ENCODE measurements at places on chromosomes 11 and 22.

GRCh38 chr11:6523253-6523652 is 26.2 kb downstream of the DNHD1 start:
- DNase-seq: no peak

- DNase-seq: no peak
These were observed 23.6 kb downstream of the MTNR1B start for GRCh38 chr11:92993004-92993403.

- DNase-seq: no peak
These were observed 146.0 kb downstream of the GUCY1A2 start for GRCh38 chr11:106872246-106872645.

GRCh38 chr11:107713009-107713408 is 1.2 kb upstream of the SLN start:
- DNase-seq: no peak

- no peak for DNase-seq
These were observed 22.1 kb downstream of the GGTLC2 start for GRCh38 chr22:22666307-22667091.

DNA sequence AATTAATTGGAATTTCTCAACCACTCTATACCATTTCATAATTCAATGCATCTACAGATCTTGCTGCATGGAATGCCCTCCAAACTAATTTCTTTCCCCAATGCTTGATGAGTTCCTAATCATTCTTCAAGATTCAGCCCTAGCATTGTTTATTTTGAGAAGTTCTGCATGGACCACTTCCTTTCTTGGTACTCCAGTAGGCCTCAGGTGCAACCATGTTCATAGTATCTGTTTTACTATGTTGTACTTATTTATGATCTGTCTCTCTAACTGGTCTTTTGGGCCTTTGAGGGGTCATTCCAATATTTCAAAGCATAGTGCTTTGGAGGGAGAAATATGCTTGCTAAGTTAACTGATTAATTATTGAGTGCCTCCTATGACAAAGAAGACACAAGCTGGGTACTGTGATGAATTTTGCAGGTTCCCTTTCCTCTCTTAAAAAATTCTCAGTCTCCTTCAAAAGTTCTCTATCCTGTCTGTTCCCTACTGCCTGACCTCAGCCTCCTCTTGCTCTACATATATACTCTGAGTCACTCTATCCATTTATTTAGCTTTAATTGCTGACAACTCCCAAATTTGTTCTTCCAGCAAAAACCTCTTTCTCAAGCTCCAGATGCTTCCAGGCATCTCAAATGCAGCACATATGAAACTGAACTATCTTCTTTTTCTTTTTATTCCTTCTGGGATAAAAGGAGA is 9.5 kb downstream of the MRPL17 start:
- DNase-seq: no peak

GRCh38 chr11:12043959-12044791 is 35.7 kb upstream of the DKK3 start:
- DNase-seq: peak; percentile 64

DNA sequence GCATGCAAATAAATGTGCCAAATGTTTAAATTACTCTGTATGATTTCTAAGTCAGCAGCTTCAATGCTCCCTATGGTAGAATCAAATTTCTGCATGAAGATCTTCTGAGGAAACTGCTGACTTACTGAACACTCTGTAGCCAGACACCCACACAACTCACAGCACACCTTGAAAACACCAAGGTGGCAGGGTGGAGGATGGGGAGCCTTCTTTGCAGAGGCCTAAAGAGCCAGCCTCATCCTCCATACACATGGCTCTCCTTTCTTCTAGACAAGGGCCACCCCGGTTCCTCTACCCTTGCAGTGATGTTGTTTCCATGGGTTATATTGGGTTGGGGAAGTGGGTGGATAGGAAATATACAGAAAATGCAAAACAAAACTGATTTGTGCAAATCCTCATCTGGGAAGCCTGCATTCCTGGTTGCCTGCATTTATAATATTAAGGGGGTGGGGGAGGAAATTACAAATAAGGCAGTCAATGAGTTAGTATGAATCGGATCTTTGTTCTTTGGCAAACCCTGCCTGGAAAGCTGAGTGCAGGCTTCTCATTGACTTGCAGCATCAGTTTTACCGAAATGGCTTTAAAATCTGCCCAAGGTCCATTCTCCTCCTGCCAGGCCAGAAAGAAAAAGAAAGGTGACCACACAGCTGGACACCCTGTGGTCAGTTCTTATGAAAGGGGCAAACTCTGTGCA is 15.8 kb upstream of the ETS1 start:
- DNase-seq: no peak

DNA sequence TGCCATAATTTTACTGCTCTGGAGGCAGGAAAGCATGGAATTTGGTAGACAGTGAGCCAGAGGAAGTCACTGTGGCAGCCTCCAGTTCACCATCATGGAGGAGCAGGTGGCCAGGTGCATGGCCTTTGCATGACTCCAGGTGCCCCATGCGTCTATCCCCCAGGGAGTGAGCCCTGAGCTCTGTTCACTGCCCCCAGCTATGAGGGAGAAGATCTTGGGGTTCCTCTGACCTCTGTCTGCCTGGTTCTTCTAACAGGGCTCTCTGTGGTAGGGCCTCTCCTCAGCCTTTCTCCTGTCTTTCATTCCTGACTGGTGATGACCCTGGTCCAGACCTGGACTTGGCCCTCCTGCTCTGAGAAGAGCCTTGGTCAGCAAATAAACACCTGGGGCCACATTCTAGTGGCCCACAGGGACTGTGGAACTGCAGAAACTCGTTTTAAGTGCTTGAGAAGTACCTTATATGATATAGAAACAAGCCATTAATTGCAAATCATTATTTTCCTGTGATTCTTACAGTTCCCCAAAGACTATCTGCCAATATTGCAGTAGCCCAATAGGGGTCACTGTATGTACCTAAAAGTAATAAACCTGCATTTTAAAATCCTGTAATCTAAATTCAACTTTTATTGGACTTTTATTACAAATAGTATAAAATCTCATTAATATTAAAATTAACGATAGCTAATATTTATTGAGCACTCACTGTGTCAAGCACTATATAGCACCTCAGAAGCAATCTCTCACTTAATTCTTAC is 120.0 kb upstream of the SYT13 start:
- no peak for DNase-seq

DNA sequence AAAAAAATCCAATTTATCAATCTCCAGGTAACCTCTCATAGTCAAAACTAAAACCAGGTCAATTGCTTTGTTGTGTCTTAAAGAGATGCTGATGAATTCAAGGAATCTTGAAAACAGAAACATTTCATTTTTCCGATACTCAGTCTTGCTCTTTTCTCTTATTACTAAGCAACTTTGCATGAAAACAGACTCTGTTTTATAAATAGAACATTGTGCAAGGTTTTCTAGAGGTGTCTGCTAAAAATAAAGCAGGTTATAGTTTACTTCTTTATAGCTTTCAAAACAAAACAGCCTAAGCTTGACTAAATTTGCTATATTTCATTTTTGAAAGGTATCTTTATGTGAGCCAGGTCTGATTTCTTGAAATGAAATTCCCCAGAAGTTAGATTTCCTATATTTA is 109.3 kb downstream of the ARL14EP start:
- no peak for DNase-seq

- no peak for DNase-seq
These were observed 431.4 kb upstream of the CCDC90B start for GRCh38 chr11:83717537-83717936.

GRCh38 chr11:23423656-23424055 is 563.4 kb upstream of the CCDC179 start:
- no peak for DNase-seq

GRCh38 chr11:103545551-103545950 is 436.3 kb downstream of the DYNC2H1 start:
- DNase-seq: no peak

GRCh38 chr11:130068546-130068985 is 1.1 kb upstream of the APLP2 start:
- no peak for DNase-seq

DNA sequence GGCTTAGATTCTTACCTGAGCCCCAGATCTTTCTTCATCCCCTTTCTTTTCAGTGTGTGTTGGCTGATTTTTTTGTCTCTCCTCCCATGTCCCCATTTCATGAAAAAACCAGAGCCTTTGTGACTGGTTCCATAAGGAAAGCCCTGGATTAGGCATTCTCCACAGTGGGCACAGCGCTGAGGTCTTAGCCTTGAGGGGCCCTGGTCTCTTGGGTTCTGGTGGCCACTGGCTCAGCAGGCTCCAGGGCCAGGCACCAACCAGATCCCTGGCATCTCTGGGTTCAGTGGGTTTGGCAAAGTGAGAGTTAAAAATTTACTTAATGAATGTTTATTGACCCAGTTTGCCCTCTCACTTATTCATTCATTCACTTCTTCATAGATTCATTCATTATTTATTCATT is 49.5 kb upstream of the ACCSL start:
- DNase-seq: no peak

GRCh38 chr11:117223741-117224689 is 7.9 kb downstream of the PCSK7 start:
- no peak for DNase-seq

DNA sequence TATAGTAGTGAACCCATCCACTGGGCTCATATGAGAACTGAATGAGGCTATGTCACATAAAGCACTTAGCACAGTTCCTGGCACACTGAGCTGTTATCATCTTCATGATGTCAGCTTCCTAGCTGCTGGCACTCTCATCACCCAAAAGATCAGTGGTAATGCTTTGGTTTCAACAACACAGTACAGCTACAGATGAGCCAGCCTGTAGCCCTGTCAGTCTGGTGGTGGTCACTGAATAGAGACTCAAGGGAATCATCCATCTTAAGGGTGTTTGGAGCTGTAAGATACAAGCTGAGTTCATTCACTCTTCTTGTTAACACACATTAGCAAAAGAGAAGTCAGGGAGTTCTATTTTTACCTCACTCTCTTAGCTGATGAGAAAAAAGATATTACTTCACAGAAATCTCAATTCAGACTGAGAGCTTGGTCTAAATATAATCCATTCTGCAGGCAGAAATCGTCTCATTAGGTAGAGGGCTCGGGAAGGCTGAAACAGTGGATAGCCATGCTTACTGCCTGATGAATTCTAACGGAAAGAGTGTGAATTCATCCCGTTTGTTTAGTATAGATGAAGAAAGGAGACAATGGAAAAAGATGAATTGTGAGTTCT is 6.3 kb upstream of the SLC1A2 start:
- DNase-seq: no peak

GRCh38 chr11:62719302-62719978 is 7.8 kb downstream of the HNRNPUL2 start:
- DNase-seq: no peak

- DNase-seq: no peak
These were observed 32.2 kb upstream of the TEAD1 start for GRCh38 chr11:12642040-12642439.

DNA sequence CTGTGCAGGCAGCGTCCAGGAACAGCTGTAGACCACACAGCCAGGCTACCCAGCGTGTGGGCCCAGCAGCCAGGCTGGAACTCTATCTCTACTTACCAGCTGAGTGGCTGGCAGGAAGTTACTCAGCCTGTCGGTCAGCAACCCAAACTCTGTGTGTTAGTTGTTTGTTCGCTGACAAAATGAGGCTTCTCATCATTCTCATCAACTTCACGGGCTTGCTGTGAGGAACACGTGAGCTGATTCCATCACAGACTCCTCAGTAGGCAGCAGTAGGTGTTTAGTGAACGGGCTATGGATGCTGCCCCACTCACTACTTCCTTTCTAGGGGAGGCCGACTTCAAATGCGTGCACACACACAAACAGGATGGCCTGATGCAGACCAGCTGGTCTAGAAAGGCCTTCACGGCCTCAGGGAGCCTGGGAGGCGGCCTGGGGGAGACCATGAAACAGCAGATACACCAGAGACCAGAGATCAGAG is 830 bp upstream of the SPDYC start:
- DNase-seq: peak; percentile 18

DNA sequence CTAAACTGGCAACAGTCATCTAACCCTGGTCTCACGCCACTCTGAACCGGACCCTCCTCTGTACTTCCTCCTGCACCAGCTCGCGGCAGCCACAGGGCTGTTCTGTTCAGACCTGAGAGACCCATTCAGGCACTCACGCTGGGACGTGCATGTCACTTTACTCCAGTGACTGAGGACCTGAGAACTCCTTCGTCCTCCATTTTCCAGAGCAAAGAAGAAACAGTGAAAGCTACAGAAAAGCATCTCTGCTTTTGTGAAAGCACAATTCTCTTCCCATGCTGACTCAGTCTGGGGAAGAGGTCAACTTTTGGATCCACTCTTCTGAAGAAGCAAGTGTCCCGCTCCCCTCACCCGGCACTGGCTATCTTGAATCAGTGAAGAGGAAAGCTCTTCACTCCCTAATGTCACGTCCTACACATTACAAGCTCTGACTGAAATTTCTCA is 24.5 kb downstream of the PISD start:
- no peak for DNase-seq

- no peak for DNase-seq
These were observed 84.9 kb downstream of the ATXN10 start for GRCh38 chr22:45756558-45756957.

GRCh38 chr11:125157118-125157733 is 7.3 kb upstream of the PKNOX2 start:
- DNase-seq: no peak

- DNase-seq: no peak
These were observed 11.2 kb downstream of the BARX2 start for GRCh38 chr11:129386795-129387397.

DNA sequence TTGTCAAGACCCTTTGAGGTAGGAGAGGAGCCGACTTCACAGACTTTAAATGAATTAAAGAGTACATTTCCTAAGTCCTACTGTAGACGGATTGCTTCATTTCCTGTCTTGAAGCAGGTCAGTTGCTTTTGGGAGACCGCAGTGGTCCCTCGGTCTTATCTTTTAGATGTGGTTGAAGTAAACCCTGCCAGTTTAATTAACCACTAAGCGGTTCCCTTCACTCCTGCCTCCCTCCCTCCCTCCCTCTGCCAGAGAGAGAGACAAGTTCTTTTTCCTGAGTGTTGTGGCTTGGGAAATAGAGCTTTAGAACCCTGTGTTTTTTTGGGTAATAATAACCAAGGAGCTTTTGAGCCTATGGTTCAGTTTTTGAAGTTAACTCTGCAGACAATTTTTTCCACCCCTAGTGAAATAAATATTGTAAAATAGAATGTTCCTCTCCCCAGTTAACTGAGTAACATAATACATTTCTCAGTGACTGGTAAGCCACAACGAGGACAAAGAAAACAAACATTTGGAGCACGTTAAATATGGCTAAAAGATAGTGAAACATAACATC is 147.5 kb downstream of the LDLRAD3 start:
- DNase-seq: no peak

GRCh38 chr11:30206249-30206996 is 24.4 kb upstream of the FSHB start:
- no peak for DNase-seq

GRCh38 chr11:118223570-118223969 is 1.2 kb downstream of the JAML start:
- no peak for DNase-seq

DNA sequence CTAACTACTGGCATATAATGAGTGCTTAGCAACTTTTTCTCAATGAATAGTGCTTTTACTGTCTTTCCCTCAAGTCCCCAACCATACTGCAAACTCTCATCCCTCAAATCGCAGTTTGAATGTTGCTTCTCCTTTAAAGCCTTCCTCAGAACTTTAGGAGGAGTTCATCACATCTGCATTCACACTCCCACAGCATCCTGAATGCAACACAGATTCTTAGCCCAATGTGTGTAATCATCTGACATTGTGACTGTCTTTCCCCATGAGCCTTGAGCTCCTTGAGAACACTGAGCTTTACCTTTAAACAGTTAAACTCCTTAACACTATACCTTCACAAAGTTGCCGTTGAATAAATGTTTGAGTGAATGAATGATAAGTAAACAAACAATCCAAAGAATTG is 81.7 kb upstream of the FAM181B start:
- DNase-seq: no peak

GRCh38 chr11:125070699-125071254 is 7.7 kb downstream of the SLC37A2 start:
- no peak for DNase-seq
